Occipital lobe (tissue), 3 donors: ENCODE measurements at places on chromosomes 6 and 20. TPM values are rescaled to one million over a fixed set of nuclear protein-coding genes. Genes with fewer than 3 reads are reported as not detected.

GRCh38 chr6:19024737-19025136 is 637.6 kb downstream of the RNF144B start:
- DNase-seq: no peak

DNA sequence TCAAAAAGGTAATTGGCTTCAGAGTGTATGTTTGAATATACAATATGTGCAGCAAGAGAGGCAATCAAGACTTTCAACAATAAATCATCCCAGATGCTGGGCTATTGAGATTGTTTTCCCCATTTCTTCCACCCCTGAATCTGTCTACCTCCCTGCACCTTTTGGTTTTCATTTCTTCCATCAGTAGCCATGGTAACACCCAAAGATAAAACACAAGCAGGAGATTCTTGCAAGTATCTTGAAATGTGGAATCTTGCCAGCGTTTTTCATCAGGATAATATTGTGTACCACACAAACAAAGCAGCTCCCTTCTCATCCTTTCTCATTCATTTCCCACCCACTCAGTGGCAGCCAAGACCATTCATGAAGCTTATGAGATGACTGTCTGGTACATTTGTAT is 73.0 kb upstream of the NRSN1 start:
- no peak for DNase-seq

- no peak for DNase-seq
Observed at GRCh38 chr20:2230726-2231488, 64.9 kb upstream of the TGM3 start.

- peak; percentile 5 for DNase-seq
Observed at GRCh38 chr20:49979030-49979832, 3.5 kb upstream of the SNAI1 start.

DNA sequence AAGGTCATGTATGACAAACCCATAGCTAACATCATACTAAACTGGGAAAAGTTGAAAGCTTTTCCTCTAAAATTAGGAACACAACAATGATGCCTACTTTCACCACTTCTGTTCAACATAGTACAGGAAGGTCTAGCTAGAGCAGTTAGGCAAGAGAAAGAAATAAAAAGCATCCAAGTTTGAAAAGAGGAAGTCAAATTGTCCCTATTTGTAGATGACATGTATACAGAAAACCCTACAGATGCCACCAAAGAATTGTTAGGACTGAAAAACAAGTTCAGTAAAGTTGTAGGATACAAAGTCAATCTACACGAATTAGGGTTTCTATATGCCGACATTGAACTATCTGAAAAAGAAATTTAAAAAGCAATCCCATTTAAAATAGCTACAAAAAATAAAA is 89.4 kb upstream of the GLP1R start:
- no peak for DNase-seq

DNA sequence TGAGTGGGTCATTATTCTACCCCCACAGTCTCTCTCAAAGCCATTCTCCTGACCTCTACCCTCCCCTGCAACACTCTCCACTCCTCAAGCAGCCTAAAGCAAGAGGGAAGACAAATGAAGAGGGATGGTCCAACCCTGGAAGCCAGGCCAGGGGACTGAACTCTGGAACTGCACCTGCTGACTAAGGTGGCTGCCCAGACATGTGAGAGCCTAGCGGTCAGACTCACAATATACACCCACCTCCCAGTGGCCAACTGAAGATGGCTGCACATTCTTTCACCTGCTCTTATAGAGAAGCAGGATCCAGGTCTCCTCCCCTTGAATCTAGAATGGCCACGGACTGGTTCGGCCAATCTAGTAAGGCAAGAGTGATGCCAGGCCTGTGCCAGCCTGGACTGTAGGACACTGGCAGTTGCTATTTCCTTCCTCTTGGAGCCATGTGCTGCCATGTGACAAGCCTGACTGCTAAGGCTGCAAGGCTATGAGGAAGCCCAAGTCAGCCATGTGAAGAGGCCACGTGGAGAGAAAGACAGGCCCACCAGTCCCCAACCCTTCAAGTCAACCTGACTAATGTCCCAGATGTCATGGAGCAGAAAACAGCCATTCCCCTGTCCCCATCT is 31.8 kb downstream of the ACSS1 start:
- DNase-seq: no peak

DNA sequence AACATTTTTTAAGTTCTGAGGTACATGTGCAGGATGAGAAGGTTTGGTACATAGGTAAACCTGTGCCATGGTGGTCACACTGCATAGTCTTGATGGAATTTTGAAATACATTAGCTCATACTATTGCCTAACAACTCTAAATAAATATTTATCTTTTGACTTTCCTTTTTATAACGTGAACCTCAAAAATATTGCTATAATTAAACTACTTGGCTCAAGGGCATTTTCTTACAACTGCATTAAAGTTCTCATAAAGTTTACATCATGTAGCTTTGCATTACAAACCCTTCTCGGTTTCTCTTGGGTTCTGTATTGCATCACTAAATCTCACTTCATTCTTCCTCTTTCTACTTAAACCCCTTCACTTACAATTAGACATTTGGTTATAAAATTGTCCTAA is 636.0 kb upstream of the PTCHD4 start:
- no peak for DNase-seq

DNA sequence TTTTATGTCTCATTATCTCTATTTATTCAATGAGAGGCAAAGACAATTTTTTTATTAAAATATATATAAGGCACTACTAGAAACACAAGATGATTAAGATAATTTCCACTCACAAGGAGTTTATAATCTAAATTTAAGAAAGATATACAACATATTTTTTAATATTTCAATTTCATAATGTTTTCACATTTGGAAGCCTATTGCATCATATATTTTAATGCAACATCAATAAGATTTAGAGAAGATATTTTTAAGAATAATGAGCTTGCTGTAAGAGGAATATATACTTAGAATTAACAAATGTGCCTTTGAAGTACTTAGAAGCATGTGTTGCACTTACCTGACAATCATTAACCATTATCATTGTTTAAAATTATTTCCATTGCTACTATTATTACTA is 597.7 kb upstream of the BTBD3 start:
- no peak for DNase-seq

GRCh38 chr6:38846844-38847243 is 131.7 kb downstream of the DNAH8 start:
- no peak for DNase-seq

GRCh38 chr6:14699803-14700601 is 545.9 kb upstream of the JARID2 start:
- no peak for DNase-seq

GRCh38 chr6:41209547-41210320 is 8.8 kb upstream of the TREML2 start:
- no peak for DNase-seq

- DNase-seq: no peak
Observed at GRCh38 chr20:43840382-43841070, 74.1 kb upstream of the TOX2 start.

DNA sequence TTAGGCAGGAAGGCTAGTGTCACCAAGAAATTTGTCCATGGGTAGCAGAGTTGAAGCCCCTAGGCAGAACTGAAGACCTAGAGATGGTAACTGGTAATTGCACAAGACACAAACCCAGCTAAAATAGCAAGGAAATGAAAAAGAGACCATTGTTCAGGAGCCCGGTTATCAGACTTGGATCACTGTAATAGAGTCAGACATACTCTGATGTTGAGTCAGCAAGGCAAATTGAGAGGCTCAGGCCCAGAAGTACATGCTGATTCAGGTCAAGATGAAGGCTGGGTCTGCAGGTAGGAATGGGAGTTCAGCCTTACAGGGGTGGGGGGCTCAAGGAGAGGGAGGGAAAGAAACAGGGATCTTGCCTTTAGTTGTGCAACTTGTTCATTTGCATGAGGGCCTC is 6.5 kb upstream of the TMEM242 start:
- no peak for DNase-seq

GRCh38 chr6:158068893-158069799 is 87.5 kb downstream of the SYNJ2 start:
- DNase-seq: no peak

DNA sequence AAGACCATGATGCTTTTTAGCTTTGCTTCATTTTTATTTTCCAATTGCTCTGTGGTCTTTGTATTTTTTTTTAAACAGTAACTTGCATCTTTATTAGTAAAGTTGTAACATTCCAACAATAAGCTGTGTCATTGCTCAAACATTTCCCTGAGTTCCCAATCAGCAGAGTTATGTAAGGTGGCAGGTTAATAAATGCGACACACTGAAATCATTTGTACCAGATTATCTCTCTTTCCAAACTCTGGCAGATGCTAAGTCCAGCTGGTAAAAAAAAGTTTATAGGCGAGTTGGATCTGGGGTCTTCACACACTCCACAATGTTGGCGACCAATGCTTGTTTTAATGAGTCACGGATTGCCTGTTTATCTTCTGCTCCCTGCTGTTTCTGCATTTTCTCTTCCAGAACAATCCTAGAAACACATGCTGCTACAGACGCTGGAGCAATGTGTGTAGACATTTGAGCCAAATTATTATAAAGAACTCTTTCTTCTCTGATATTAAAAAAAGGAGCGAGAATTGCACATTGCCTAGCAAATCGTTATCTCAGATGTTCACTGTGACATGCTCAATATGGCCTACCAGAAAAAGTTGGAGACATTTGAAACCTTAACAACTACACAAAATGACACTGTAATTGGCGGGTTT is 113.6 kb upstream of the IFNGR1 start:
- no peak for DNase-seq

The DLGAP4 gene
- 29.9 TPM for total RNA-seq

The L3MBTL1 gene
- total RNA-seq: 18.4 TPM

The C20orf144 gene
- total RNA-seq: not detected

The CCDC170 gene
- 0.47 TPM for total RNA-seq

The CST5 gene
- not detected for total RNA-seq
